ENCODE measurements at places on chromosomes 11 and 22.

- DNase-seq, result no peak
Measured at GRCh38 chr11:73404048-73404447, 27.8 kb downstream of the RELT start.

DNA sequence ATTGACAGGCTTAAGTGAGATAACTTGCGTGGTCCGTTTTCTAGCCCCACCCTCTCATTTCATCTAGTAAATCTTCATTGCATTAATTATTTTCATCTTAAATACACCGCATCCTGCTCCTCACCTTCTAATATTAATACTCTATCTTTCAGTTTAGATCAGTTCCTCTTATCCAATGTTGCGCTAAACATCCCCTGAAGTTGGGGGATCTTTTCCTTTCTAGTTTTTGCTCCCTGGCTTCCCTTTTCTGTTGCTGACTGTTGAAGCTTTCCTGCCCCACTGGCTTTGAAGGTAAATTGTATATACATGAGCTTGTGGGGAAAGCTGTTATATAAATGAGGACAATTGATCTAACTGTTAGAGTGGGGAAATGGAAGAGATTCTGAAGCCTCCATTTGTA, 7.2 kb downstream of the CAT start:
- DNase-seq, result no peak

GRCh38 chr22:46362203-46362933, 26.9 kb downstream of the TRMU start:
- no peak for DNase-seq

DNA sequence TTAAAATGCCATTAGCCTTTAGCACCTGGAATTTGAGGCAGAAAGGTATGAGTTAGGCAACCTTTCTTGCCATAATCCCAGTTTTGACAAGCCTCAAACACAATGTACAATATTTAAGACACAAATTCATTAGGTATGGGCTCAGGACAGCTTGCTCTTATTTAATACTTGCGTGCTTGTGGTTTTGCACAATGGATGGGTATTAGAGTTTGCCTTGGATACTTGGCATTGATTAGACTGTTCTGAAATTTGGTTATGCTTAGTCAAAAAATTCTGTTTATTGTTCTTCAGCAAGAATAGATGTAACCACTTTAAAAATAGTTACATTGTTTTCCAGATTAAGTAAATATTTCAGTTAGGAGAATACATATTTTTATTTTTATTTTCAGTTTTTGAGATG, 5.4 kb upstream of the C11orf65 start:
- DNase-seq, result no peak

- DNase-seq, result no peak
Measured at GRCh38 chr11:78425399-78426070, 7.9 kb upstream of the GAB2 start.

Measured in NCI-H1694 (cell line).